Thoracic aorta endothelial cell (primary cell): ENCODE measurements at places on chromosomes 4 and X. TPM values are rescaled to one million over a fixed set of nuclear protein-coding genes. Genes with fewer than 3 reads are reported as not detected.

The GLRA3 gene
- total RNA-seq = not detected in 2 replicates

The DDX53 gene
- total RNA-seq = not detected in 2 replicates

The BMP3 gene
- not detected in 2 replicates for total RNA-seq

The DAPP1 gene
- total RNA-seq = not detected in 2 replicates

The CSN1S1 gene
- total RNA-seq = not detected in 2 replicates

The ZNF827 gene
- total RNA-seq = 12.9 and 13.0 TPM in 2 replicates
